Cortex of kidney (tissue), 1 donor: ENCODE measurements at places on chromosomes 12 and 14.

DNA sequence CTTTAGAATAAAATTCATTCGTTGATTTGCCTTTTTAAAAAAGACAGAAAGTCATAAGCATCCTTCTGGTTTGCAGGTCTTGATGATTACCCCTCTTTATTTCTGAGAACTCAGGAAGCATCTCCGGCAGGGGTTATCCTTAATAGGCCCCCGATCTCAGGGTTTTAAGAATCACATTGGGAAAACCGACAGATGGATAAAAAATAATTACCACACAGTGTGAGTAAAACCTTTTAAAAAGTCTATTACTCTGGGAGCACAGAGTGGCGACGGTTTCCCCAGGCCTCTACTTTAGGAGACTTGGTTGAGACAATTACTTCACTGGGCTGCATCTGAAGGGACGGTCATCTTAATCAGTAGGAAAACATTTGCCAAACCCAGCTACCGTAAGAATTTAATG, 56.5 kb downstream of the KCNMB4 start:
- DNase-seq = no peak

- no peak for DNase-seq
Observed at GRCh38 chr14:85590784-85591183, 60.8 kb downstream of the FLRT2 start.

DNA sequence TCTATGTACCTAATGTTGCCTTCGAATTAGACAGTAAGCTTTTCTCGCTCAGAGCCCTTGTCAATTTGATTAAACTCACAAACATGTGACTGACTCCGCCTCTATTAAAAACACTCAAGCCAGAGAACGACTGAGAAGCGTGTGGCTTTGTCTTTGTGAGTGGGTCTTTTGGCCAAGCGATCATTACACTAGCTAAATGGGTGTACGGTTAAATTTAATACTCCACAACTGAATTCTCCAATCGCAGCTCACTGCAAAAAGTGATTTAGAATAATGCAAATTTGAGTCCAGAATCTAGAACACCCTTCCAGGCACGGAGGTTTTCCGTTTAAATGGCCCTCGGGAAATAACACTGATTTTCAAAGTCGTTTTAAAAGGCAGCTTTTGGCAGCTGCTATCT, 253.7 kb downstream of the EFCAB11 start:
- DNase-seq = no peak

DNA sequence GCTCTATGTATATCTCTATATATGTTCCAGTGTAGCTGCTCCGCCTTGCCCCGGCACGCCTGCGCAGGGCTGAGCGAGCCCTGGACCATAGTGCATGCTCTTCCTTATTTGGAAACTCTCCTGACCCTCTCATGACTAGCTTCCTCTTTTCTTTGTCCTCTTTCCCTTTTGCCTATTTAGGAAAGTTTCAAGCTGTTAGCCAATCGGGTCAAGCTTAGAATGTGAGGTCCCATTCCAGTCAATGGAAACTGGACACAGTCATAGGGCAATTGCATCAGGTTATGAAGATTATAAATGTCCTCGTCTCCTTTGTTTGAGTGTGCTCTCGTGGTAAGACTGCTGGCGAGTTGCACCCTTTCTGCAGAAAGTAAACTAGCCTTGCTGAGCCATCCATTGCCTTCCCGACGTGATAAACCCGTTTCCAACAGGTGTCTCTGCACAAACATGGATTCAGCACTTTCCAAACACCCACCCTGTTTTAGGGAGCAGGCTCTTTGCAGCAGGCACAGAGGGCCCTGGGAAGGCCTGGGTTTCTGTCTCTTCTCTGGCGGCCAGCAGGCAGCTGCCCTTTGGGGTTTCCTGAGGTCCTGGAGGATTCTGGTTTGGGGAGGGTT, 30.9 kb downstream of the CCDC92 start:
- no peak for DNase-seq

- DNase-seq = no peak
Observed at GRCh38 chr12:112275207-112275606, 107.0 kb downstream of the HECTD4 start.

DNA sequence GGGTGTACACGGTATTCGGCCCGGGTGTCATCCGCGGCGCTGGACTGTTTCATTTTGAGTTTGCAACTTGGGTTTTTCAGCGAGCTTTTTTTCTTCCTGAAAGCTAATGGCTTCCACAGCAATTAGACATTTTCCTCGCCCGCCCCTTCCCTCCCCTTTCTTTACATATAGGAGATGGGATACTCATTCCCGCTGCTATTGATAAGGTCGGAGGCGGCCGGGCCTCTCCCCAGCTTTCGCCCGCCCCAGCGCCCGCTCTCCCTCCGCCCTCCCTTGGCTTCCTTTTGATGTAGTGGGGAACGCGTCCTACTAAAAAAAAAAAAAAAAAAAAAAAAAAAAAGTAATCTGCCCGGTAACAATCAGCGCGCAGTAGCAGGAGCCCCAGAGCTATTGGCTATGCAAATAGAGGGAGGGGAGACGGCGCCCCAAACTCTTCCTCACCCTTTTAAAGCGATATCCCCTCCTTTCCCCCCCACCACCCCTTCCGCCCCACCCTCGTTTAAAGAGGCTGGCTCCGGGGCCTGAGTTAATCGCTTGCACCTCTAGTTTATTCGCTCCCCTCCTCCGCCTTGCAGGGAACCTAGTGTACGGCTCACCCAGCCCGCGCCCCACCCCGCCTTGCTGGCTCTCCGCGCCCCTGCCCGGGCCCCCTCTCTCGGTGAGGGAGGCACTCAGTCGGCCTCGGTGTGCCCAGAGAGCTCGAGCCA, 1.7 kb upstream of the CCND2 start:
- DNase-seq = no peak

DNA sequence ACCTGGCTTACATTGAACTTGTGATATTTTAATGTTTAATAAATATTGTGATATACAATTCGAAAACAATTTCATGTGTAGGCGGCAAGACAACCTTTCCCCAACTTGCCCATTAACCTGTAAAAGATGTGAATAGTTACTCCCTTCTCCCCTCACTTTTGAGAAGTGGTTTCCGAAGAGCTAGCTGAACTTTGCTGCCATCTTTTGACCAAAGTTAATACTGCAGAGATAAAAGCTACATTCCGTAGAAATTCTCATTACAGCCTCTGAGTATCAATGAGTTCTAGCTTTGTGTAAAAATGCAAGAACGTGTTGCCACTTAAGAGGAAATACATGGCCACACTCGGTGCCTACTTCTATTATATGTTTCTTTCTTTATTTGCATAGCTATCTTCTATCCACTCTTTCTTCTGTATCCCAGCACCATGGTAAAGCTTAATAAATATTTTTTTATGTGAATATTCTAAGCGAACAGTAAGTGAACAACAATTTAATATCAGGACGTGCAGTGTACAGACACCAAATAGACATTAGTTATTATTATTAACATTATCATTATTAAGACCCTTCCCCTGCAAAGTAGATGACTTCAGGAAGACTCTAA, 105.1 kb upstream of the TMEM260 start:
- DNase-seq = no peak

DNA sequence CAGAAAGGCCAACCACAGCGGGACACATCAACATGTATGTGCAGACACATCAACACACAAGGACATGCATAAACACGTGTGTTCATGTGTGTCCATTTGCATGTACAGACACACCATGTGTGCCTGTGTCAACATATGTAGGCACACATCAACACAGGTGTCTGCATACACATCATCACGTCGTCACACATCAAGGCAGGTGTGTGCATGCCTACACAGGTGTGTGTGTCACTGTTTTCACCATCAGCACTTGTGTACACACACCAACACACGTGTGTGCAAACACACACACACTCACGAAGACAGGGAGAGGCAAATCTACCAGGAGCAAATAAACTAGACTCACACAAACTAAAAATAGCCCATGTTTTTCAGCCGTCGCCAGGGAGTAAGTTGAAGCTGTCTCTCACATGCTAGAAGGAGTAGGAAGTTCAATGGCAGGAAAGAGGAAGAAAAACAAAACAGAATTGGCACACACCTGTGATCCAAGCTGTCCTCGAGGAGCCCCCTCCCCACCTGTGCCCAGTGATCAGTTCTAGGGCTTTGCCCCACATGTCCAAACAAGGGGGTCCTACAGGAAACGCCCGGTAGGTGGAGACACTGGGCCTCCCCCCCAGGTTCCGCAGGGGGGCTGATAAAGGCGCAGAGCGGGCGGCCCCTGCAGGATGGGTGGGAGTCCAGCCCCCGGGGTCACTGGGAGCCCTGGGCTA, 7.4 kb downstream of the SCARB1 start:
- DNase-seq = no peak

GRCh38 chr12:116937640-116938039, 26.9 kb downstream of the FBXW8 start:
- DNase-seq = no peak

GRCh38 chr12:6553051-6553868, 2.6 kb downstream of the IFFO1 start:
- DNase-seq = no peak

- no peak for DNase-seq
Observed at GRCh38 chr12:68633614-68634558, 23.2 kb downstream of the RAP1B start.

DNA sequence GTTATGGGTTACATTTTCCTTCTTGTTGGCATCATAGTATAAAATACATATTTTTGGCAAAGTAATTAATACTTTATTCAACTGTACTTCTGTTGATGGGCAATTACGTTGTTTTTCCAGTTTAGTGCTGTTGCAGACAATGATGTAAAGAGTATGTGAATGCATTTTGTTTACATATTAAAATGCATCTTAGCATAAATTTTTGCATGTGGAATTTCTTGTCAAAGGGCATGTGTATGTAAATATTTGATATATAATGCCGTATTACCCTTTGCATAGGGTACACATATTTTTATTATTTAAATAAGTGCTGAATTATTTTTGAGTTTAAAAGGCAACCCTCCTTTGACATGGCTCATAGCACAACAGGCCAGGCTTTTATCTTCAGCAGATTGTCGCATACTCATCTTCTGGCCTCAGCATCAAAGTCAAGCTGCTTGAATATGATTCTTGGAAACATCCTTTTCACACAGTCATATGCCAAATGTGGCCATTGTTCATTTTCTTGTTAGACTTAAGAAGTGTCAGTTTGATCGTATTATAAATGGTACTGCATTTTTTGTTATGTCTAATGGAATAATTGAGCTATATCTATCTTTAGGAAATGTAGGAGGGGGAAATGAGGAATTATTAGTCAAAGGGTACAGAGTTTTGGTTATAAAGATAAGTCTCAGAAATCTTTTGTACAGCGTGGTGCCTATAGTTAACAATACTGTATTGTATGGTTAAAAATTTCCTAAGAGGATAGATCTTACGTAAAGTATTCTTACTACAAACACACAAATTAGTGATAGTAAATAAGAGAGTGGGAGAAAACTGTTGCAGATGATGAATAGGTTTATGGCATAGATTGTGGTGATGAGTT, 138.5 kb downstream of the FUT8 start:
- no peak for DNase-seq

DNA sequence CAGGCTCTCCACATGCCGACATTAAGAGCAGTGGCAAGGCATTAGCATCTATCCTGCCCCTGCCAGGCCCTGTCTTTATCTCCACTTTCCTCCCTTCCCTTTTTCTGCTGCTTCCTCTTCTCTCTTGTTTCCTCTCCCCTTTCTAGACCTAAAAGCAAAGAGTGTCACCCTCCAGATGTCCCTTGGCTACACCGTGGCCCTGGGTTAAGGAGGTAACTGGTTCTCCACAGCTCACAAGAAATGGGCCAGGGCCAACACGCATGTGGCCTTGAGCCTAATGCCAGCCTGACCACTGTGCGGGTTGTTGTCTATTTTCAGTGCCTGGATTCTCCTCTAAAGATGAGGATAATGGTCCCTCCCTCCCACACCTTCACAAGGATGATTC, 41.7 kb upstream of the DDX11 start:
- no peak for DNase-seq

DNA sequence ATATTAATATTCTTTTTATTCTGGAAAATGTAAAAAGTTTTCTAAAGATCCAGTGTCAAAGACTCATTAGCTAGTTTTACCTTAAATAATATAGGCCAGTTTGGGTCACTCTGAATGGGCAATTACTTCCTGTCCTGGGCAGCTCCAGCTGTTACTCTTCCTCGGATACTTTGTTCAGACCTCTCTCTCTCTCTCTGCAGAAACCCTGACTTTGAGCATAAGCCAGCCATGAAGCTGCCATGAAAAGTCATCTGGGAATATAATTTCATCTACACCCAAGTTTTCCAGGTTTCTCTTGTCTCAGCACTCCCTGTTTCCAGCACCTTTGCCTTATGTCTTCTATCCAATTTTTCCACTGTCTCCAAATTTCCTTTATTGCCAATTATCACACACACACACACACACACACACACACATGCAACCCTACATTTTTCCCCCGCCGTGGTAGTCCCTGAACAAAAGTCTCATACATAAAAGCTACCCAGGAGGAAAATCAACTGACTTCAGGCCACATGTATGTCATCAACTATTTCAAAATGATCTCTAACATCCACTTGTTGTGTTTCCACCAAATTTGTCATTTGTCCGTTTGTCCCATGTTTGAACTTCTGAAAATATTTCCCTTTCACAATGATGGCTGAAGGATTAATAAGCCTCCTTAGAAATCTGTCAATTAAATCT, 318.1 kb downstream of the SSPN start:
- DNase-seq = no peak

GRCh38 chr14:73795974-73796373, 55.7 kb upstream of the PTGR2 start:
- no peak for DNase-seq

- no peak for DNase-seq
Observed at GRCh38 chr12:74043343-74043742, 494.3 kb upstream of the ATXN7L3B start.

DNA sequence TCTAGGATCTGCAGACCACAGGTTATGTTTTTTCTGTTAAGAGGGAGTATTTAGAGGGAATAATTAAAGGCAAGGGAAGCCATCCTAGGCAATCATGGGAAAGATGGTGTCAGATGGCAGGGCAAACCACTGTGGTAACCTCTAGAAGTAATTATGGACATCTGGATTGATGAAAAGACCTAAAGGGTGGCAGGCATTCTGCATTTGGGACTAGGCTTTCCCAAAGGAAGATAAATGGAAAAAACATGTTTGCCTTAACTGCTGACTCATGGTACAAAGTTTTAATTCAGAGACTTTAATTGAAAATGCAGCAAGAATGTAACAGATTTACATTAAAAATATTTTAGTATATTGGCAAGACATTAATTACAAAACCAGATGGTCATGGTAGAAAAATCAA, 88.1 kb downstream of the TMEM30B start:
- no peak for DNase-seq

GRCh38 chr14:22506778-22507351, 82.2 kb downstream of the DAD1 start:
- DNase-seq = no peak

GRCh38 chr12:48414021-48414420, 58.3 kb upstream of the ANP32D start:
- DNase-seq = no peak
